ENCODE measurements at places on chromosomes 3 and 15.

- DNase-seq, result no peak
Measured at GRCh38 chr3:54133196-54133595, 10.8 kb downstream of the CACNA2D3 start.

GRCh38 chr15:37097144-37097919 is 3.0 kb downstream of the MEIS2 start:
- DNase-seq, result no peak

- no peak for DNase-seq
Measured at GRCh38 chr3:163726125-163726524, 1352.2 kb downstream of the SI start.

- DNase-seq, result no peak
Measured at GRCh38 chr15:45906230-45906629, 271.4 kb downstream of the SQOR start.

DNA sequence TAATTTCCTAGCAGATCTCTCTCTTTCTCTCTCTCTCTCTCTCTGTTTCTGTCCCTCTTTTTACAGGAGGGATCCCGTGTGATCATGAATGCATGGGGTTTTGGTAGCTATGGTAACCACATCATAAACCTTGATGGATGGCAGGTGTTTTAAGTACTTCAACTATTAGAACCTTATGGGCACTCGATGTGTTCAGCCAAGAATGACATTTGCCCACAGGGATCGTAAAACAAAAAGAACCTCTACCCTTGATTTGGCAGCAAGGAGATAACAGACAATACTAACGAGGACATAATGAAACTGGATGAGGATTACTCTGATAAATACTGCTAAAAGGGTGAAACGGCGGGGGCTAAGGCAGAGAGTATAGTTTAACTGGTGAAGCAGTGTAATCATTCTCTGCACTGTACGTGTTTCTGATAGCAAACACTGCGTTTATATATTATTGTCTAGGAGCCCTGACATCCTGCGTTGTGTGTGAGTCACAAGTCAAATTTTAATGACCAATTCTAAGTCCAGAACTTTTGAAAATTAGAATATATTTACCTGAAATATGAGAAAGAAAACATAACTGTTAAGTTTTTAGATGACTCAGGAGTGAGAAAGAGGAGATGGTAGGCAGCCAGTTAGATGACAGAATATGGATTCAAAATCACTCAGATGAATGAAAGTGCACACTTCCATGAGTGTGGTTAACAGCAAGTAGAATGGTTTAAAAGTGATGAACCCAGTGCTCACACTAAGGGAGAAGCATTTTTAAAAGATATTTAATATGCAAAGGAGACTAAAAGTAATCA is 80.3 kb downstream of the OTOL1 start:
- DNase-seq, result no peak

- DNase-seq, result no peak
Measured at GRCh38 chr3:3664935-3665334, 134.3 kb upstream of the LRRN1 start.

DNA sequence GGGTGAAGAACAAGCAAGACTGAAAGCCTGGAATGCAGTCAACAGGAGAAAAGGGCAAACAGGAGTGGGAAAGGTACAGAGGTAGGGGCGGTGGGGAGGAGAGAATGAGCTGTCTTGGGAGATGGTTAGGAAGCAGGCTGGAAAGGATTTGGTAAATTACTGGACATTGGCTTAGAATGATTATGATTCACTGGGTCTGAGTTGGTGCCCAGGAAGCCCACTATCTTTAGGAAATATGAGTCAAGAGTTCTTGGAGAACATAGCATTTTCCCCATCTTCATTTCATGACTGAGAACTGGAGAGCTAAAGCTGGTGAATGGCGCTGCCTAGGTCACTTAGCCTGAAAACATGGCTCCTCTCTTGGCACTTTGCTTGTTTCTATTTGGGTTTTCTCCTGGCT is 74.7 kb upstream of the C3orf80 start:
- no peak for DNase-seq

Data from putamen (tissue), 1 donor.